CD8-positive, alpha-beta memory T cell (primary cell): ENCODE measurements at places on chromosomes 7 and 10. TPM values are rescaled to one million over a fixed set of nuclear protein-coding genes. Genes with fewer than 3 reads are reported as not detected.

Gene SYT15
- 0.70 TPM for total RNA-seq

DNA sequence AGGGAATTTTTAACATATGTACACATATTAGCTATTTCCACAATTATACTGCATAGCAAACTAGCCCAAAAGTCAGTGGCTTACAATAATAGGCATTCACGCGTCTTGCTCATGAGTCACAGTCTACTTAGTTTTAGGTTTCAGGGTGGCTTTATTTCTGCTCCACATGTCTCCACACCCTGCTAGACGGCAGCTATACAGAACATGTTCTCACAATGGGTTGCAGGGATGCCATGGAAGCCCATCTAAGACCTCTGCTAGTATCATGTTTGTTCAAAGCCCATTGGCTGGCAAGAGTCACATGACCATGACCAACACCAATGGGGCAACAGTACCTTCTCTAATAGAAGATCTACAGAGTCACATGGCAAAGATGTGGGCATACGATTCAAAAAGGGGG, 96.3 kb upstream of the NEBL start:
- H3K4me1 ChIP-seq: no peaks in the 10 kb centered on the region
- no peak overlapping the region for H3K27ac ChIP-seq

- H3K36me3 ChIP-seq: no peaks in the 10 kb centered on the region
- peak overlapping the region; percentile 98 for H3K4me3 ChIP-seq
- H3K4me1 ChIP-seq: peaks cover 46% of the 10 kb centered on the region
- H3K27ac ChIP-seq: peak overlapping the region; percentile 87
- no peaks in the 10 kb centered on the region for H3K27me3 ChIP-seq
Measured at GRCh38 chr7:144835155-144835611, 670 bp downstream of the TPK1 start.

DNA sequence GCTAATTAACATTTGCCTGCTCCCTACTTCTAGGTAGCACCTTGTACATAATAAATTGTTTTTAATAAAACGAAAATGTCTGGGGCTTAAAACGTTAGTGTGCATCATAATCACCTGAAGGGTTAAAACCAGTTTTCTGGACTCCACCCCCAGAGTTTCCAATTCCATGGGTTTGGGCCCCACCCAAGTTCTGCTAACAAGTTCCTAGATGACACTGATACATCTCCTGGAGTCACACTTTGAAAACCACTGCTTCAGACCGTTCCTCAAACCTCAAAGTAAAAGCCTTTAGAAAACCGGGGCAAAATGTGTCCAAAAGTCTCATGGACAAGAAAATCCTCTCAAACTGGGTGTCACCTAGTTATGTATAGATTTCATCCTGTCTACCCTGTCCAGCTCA, 9.3 kb downstream of the OSBPL3 start:
- H3K4me3 ChIP-seq: no peak overlapping the region
- DNase-seq: no peak
- H3K27me3 ChIP-seq: no peaks in the 10 kb centered on the region
- peaks cover 38% of the 10 kb centered on the region for H3K4me1 ChIP-seq
- H3K27ac ChIP-seq: no peak overlapping the region

GRCh38 chr10:114334301-114334700, 70.0 kb downstream of the AFAP1L2 start:
- no peak overlapping the region for H3K27ac ChIP-seq
- no peaks in the 10 kb centered on the region for H3K36me3 ChIP-seq
- H3K4me3 ChIP-seq: no peak overlapping the region
- H3K27me3 ChIP-seq: no peaks in the 10 kb centered on the region
- H3K4me1 ChIP-seq: no peaks in the 10 kb centered on the region

GRCh38 chr10:102202386-102202785, 23.7 kb upstream of the ELOVL3 start:
- H3K4me3 ChIP-seq: no peak overlapping the region
- no peaks in the 10 kb centered on the region for H3K4me1 ChIP-seq
- no peak for DNase-seq

DNA sequence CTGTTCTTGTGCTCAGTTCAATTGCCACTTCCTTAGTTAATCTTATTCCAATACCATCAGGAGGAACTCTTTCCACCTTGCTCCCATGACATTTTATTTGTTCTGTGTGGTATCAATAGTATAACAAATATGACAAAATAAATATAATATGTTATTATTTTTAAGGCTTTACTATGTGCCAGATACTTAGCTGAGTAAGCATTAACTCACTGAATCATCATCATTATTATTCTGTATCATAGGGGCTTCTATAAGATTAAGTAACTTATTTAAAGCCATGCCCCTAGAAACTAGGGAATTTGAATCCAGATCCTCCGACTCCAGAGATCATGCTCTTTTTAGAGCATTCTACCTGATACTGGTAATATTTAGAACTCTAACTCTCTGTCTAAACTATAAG, 33.5 kb upstream of the SKAP2 start:
- H3K36me3 ChIP-seq: no peaks in the 10 kb centered on the region
- H3K27me3 ChIP-seq: no peaks in the 10 kb centered on the region
- no peak overlapping the region for H3K27ac ChIP-seq
- no peaks in the 10 kb centered on the region for H3K4me1 ChIP-seq
- no peak overlapping the region for H3K4me3 ChIP-seq
